NCI-H524 (cell line): ENCODE measurements at places on chromosomes 11 and 22.

DNA sequence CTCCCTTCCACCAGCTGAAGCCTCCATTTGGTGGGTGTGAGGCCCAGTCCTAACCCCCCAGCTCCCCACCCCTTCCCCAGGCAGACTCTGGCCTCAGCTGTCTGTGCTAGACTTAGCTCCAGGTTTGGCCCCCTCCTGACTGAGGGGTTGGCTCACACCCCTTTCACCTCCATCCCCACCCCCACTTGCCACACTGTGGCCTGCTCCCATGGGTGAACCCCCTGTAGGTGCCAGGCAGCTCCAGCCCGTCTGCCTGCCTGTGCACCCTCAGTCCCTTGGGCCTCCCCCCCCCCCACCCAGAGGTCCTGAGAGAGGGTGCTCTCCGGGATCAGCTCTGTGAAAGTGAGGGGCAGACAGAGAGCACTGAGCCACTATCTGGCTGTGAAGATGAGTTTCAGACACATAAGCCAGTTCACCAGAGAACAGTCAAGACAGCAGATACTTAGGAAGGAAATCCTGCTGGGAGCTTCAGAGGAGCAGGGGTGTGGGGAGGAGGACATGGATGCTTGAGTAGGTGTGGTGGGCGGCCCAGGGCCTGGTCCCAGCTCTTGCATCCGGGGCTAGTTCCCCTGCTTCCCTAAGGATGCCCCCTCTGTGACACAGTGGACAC is 36.2 kb downstream of the PPM1F start:
- no peak for DNase-seq

DNA sequence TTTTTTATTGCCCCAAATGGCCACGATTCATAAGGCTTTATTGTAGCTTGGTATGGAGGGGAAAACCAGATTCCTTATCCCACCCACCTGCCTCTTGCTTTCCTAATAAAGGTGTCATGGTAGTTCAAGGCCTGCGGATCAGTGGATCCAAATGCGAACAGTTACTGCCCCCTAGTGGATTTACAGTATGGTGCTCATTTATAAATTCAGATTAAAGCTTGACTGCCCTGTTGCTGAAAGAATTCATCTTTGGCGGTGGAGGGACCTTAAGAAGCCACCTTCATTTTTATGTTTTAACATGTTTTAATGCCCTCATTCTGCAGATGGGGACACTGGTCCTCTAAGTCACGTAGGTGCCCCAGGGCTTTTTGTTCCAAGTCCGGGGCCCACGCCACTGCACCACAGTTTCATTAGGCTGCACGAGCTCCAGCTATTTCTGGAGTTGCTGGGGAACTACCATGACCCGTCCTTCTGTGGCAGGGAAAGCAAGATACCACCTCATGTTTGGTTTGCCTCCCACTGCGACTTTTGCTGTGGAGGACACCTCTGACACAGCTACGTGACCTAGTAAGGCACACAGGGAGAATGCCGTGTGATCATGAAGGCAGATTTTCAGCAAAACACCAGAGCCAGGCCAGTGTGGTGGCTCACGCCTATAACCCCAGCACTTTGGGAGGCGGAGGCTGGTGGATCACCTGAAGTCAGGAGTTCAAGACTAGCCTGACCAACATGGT is 15.6 kb upstream of the INCENP start:
- DNase-seq = peak; percentile 72

GRCh38 chr11:76096552-76096951 is 109.8 kb downstream of the WNT11 start:
- DNase-seq = no peak

DNA sequence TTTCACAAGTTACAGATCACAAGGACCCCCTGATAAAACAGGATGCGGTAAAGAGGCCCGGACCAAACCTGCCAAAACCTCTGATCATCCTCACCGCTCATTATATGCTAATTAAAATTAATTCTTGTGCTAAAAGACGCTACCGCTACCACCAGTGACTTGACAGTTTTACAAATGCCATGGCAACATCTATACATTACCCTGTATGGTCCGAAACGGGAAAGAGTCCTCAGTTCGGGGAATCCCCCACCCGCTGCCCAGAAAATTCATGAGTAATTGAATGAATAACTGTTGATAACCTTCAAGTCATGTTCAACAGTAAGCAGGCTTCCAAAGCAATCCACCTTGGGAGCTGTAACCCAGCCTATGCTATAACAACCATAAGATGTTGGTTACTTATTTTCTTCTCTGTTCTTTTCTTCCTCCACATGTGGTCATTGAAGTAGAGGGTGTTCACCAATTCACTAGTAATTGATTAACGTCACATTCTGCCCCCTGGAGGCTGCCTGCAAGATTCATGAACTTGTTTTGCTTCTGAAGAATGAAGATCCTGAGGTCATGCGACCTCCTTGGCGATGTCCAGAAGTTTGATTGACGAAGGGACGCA is 20.6 kb downstream of the APOBEC3H start:
- peak; percentile 50 for DNase-seq

DNA sequence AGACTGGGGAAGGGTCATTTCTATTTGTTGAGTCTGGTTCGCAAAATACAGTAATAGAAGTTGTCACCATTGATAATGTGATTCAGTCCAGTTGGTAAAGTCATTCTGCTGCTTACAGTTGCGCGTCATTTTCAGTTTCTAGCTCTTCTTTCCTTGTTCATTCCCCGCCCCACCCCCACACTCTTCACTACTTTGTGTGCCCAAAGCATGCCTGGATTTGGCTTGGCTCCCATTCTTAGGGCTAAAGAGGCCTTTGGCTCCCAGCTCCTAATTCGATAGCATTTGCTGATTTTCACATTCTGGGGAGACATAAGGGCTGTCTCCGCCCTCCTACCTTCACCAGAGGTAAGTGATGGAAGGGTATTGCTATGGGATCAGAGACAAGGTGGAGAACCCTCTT is 43.0 kb downstream of the CECR2 start:
- peak; percentile 78 for DNase-seq

GRCh38 chr22:27480487-27480886 is 321.1 kb downstream of the MN1 start:
- no peak for DNase-seq

GRCh38 chr11:44617671-44618461 is 52.4 kb downstream of the CD82 start:
- no peak for DNase-seq

DNA sequence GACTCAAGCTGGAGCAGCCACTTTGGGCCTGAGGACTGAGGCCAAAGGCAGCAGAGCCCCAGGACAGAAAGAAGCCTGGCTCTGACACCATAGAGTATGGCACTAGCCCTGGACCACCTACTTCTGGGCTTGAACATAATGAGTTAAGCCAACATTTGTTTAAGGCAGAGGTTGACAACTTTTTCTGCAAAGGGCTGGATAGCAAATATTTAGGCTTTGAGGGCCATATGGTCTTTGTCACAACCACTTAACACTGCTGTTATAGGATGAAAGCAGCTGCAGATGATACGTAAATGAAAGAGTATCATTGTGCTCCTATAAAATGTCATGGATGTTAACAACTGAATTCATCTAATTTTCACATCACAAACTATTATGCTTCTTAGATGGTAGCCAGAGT is 16.6 kb downstream of the OSBP start:
- no peak for DNase-seq

DNA sequence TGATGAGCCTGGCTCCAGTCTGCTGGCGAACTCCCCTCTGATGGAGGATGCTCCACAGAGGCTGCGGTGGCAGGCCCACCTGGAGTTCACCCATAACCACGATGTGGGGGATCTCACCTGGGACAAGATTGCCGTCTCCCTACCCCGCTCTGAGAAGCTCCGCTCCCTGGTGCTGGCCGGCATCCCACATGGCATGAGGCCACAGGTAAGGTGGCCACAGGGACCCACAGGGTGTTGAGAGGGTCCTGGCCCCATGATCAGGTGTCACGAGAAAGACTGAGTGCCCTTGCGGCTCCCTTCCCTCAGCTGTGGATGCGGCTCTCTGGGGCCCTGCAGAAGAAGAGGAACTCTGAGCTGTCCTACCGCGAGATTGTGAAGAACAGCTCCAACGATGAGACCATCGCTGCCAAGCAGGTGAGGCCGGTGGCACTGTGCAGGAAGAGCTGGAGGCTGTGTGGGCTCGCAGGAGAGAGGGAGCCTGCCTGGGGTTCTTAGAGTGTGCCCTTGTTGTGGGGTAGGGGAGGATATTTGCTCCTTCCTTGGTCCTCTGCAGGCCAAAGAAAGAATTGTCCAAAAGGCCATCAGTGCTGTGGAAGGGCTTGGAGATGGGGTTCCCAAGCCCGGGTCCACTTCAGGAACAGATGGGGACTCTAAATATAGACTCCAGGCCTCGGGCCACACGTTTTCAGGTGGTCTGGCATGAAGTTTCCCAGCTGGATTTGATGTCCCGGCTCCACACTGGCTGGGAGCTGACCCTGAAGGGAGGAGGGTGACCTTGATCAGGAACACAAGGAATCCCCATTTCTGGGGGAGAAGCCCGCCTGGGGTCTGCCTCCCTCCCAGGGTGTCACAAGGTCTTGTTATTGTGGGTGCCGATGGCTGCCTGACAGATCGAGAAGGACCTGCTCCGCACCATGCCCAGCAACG is 34.1 kb downstream of the SGSM3 start:
- DNase-seq = no peak

- DNase-seq = no peak
Observed at GRCh38 chr11:122559734-122560382, 95.7 kb upstream of the UBASH3B start.

DNA sequence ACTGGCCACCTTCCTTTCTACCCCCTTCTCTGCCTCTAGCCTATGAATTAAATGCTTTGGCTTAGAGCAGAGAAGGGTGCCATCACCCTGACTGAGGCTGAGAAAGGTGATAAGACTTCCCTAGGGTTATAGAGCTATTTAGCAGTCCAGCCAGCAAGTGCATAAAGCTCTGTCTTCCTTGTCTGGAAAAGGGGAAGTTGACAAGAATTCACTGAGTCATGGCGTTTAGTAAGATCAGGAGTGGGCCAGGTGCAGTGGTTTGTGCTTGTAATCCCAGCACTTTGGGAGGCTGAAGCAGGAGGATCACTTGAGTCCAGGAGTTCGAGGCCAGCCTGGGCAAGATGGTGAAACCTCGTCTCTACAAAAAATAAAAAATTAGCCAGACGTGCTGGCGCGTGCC is 63.1 kb downstream of the LHFPL7 start:
- no peak for DNase-seq

GRCh38 chr11:99988471-99988837 is 698.6 kb upstream of the ARHGAP42 start:
- DNase-seq = no peak

DNA sequence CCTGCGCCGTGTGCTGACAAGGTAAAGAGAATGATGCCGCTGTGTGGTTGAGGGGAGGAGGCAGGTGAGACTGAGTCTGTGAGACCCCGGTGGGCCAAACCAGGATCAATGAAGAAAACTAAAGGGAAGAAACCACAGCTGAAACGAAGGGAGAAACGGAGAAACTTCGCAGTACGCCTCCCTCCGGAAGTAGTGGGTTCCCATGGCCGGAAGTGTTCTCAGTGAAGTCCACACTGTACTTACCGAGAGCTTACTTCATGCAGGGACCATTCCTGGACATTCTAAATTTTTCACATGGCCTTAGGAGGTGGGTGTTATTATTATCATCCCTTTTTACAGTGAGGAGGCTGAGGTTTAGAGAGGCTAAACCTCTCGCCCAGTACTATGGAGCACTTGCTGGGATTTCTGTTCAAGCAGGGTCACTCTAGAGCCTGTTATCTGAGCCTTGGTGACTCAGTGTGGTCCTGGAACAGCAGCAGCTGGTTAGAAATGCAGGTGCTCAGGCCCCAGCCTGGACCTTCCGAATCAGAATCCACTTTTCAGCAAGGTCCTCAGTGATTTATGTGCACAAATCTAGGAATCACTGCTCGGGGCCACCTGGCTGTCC is 17.9 kb downstream of the CD5 start:
- DNase-seq = no peak

GRCh38 chr11:124276081-124276480 is 19.9 kb downstream of the OR8G5 start:
- no peak for DNase-seq

GRCh38 chr22:38176170-38176741 is 5.4 kb downstream of the PLA2G6 start:
- DNase-seq = no peak

DNA sequence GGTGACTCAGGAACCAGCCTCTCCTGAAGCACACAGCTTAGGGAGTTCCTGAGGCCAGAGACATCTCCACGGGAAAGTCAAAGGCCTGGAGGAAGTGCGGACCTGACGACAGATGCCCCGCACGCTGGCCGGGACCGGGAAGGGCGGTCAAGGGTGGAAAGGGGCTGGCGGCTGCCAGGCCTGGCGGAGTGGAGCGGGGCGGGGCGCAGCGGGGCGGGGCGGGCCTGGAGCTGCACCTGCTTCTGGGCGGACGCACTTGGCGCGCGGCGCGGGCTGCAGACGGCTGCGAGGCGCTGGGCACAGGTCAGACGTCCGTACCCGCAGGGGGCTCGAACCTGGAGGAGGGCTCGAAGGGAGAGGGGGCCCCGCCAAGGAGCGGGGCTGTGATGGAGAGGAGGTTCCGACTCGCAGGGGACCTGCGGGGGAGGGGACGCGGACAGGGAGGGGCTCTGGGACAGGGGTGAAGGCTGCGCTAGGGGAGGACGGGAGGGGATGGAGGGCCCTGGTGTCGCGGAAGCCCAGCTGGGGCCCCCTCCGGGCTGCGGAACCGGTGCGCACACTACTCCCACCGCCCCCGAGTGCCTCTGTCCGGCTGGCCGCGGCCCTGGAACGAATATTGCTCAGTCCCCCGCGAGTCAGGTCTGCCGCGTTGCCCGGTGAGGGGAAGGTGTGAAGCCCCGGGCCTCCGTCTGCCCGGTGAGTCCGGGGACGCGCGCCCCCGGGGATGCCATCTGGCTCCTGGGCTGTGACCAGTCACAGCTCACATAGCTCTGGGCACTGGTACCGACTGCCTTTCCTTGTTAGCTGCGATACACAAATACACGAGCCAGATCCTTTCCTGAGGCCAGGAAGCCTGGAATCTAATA is at the start of gene TMEM45B:
Gene TMEM45B, plus strand, starts transcription at position 253 of the 866 bp plus-strand sequence. CDS start 36,635 bp downstream, outside the sequence.
- DNase-seq = peak; percentile 61

GRCh38 chr11:118048472-118049370 is 28.2 kb upstream of the TMPRSS4 start:
- DNase-seq = no peak

GRCh38 chr11:124110201-124110600 is 5.0 kb upstream of the VWA5A start:
- no peak for DNase-seq

DNA sequence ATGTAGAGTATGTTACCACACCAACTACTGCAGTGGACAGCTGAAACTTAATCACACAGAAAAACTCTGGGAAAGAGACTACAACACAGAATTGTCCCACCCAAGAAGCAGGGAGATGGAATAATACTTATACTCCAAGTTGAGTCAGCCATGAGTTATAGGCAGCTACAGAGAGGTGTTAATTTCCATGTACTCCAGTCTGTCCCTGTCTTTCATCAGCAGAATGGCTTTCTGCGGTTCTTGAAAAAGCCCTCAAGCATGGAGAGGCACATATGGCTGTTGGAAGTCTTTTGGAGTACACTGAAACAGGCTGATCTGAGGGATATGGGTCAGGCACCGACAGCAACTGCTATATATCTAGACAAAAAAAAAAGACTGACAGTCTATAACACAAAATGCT is 219.5 kb downstream of the DLG2 start:
- DNase-seq = peak; percentile 84

DNA sequence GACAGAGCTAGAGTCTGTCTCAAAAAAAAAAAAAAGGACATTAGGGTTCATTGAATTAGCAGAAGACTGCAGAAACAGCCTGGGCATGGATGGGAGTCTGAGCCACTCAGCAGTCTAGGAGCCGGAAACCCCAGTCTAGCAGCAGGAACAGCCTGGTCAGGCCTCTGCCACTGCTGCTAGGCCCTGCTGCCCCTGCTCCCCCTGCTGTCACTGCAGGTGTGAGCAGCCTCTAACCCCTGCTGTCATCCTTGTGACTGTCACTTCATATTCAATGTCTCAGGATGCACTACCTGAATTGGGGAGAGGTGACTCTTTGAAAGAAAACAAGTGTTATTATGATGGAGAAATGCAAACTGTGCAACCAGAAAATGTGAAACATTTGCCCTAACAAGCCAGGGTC is 7.0 kb upstream of the DDX17 start:
- peak; percentile 72 for DNase-seq
